ENCODE measurements at places on chromosomes 6 and 20. TPM values are rescaled to one million over a fixed set of nuclear protein-coding genes. Genes with fewer than 3 reads are reported as not detected.

DNA sequence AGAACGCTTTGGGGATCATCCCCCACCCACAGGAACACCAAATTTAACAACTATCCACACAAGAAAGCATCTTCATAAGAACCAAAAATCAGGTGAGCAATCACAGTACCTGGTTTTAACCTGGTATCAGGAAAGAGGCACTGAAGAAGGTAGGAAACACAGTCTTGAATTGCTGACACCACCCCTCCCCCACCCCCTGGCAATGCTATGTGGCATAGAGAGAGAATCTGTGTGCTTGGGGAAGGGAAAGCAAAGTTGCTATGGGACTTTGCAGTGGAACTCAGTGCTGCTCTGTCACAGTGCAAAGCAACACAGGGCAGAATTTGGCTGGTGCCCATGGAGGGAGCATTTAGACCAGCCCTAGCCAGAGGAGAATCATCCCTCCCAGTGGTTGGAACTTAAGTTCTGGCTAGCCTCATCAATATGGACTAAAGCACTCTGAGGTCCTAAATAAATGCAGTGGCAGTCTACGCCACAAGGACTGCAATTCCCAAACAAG lies 565.5 kb downstream of the EPM2A start:
- H3K27ac ChIP-seq = no peak overlapping the region
- H3K4me3 ChIP-seq = no peak overlapping the region
- H3K27me3 ChIP-seq = no peaks in the 10 kb centered on the region
- DNase-seq = peak; percentile 25
- no peaks in the 10 kb centered on the region for H3K36me3 ChIP-seq

DNA sequence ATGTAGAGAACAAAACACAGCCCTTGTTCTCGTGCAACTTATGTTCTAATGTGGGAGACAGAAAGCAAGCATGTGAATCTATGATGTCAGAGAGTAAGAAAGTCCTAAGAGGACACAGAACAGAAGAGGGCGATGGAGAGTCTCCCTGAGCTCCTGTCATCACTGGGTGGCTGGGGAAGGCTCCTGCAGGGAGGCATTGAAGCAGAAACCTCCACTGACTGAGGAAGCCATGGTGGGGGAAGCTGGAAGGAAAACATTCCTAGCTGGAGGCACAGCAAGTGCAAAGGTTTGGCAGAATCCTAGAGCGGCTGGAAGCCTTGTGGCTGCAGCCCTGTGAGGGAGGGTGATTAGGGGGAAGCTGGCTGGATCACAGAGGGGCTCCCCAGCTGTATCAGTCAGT lies 248.0 kb downstream of the CDH26 start:
- no peak overlapping the region for H3K27ac ChIP-seq
- no peaks in the 10 kb centered on the region for H3K27me3 ChIP-seq
- DNase-seq = no peak
- H3K4me1 ChIP-seq = peaks cover under 1% of the 10 kb centered on the region

- no peak for DNase-seq
- H3K27ac ChIP-seq = no peak overlapping the region
- no peaks in the 10 kb centered on the region for H3K27me3 ChIP-seq
- H3K4me1 ChIP-seq = no peaks in the 10 kb centered on the region
- no peak overlapping the region for H3K4me3 ChIP-seq
- no peaks in the 10 kb centered on the region for H3K36me3 ChIP-seq
These were observed 60.0 kb downstream of the SYCP2 start for GRCh38 chr20:59873409-59873808.

DNA sequence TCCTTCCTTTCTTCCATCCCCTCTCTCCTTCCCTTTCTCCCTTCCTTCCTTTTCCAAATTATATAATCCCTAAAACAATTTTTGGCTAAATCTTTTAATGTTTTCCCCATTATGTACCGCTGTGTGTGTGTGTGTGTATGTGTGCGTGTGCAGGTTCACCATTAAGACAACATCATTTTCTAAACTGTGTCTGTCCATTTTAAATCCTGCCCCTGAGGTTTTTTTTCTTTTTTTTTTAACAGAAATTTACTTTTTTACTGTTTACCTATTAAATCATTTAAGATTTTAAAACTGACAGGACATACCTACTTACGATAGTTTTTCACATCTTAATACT lies 366.3 kb upstream of the EPHA7 start:
- no peaks in the 10 kb centered on the region for H3K27me3 ChIP-seq
- no peak overlapping the region for H3K4me3 ChIP-seq
- H3K36me3 ChIP-seq = no peaks in the 10 kb centered on the region

PTGIS gene
- total RNA-seq = 27.5 TPM

TUBB2B gene
- 554 TPM for total RNA-seq

EXOC2 gene
- 29.3 TPM for total RNA-seq

C6orf118 gene
- 20.7 TPM for total RNA-seq

NMBR gene
- total RNA-seq = 5.6 TPM

GRCh38 chr6:134534708-134535149 lies 216.8 kb upstream of the SGK1 start:
- no peak overlapping the region for H3K27ac ChIP-seq
- H3K4me3 ChIP-seq = no peak overlapping the region
- DNase-seq = no peak
- H3K4me1 ChIP-seq = no peaks in the 10 kb centered on the region

GRCh38 chr6:20696676-20697075 lies 162.4 kb downstream of the CDKAL1 start:
- DNase-seq = no peak
- no peaks in the 10 kb centered on the region for H3K4me1 ChIP-seq
- no peak overlapping the region for H3K27ac ChIP-seq
- no peaks in the 10 kb centered on the region for H3K36me3 ChIP-seq
- H3K4me3 ChIP-seq = no peak overlapping the region

GRCh38 chr6:43013097-43013842 lies 476 bp downstream of the MEA1 start:
- no peak for DNase-seq
- peak overlapping the region; percentile 67 for H3K27ac ChIP-seq
- peak overlapping the region; percentile 76 for H3K4me3 ChIP-seq
- peaks cover 60% of the 10 kb centered on the region for H3K36me3 ChIP-seq

TRDN gene
- 9.9 TPM for total RNA-seq

GRCh38 chr20:58851221-58851968 lies 693 bp upstream of the GNAS-AS1 start:
- H3K4me1 ChIP-seq = peaks cover 49% of the 10 kb centered on the region
- no peak for DNase-seq
- H3K27me3 ChIP-seq = peaks cover 46% of the 10 kb centered on the region
- H3K27ac ChIP-seq = no peak overlapping the region

ACSS1 gene
- 11.2 TPM for total RNA-seq

- no peaks in the 10 kb centered on the region for H3K4me1 ChIP-seq
- H3K27me3 ChIP-seq = no peaks in the 10 kb centered on the region
- no peak overlapping the region for H3K4me3 ChIP-seq
- no peak overlapping the region for H3K27ac ChIP-seq
- no peak for DNase-seq
These were observed 8.5 kb upstream of the COQ3 start for GRCh38 chr6:99402448-99402847.

GRCh38 chr6:170286934-170287265 lies 4.0 kb downstream of the DLL1 start:
- H3K27me3 ChIP-seq = peaks cover 9% of the 10 kb centered on the region
- peaks cover 60% of the 10 kb centered on the region for H3K4me1 ChIP-seq
- H3K4me3 ChIP-seq = peak overlapping the region; percentile 29

DNA sequence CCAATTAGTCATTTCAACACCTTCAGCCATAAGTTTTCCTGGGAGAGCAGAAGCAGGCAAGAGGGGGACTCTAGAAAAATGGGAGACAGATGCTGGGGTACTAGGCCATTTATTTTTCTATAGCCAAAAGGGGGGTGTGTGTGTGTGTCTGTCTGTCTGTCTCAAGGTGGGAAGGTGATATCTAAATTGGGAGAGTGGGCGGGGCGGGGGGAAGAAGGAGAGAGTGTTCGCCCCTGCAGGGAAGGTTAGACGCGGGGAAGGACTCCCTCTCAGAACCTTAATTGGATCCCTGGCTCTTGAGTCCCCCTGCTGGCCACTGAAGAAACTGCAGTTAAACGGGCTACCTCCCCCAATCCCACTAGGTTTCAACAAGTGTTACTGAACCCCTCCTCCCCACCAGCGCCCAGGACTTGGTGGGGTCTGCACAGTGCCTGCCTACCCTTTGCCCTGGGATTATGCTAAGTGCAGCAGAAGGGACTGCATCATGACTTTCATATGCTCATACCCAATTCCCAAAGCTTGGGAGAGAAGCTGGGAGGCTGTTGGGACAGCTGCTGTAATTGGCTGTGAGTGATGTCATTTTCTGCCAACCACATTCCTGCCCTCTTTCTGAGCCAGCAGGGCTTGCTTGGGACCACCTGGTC lies 45.8 kb downstream of the FOXP4 start:
- H3K27me3 ChIP-seq = peaks cover 2% of the 10 kb centered on the region
- no peak overlapping the region for H3K27ac ChIP-seq
- H3K4me3 ChIP-seq = no peak overlapping the region

DNA sequence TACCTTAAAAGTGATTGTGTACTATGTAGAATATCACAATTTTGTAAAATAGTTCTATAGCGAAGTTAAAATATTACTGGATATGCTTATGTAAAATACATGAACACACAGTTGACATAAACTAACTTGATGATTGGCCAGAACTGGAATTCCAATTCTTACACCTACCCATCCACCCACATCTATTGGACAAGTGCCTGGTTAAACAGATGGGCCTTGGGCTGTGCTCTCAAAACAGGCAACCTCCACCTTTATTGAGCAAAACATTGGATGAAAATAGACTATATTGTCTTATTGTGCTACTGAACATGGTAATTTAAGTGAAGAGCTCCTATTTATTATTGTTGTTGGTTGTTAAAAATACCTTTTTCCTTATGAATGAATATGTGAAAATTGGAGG lies 154.0 kb upstream of the FLRT3 start:
- no peaks in the 10 kb centered on the region for H3K36me3 ChIP-seq
- no peak overlapping the region for H3K4me3 ChIP-seq
- no peak for DNase-seq
- no peak overlapping the region for H3K27ac ChIP-seq

- no peaks in the 10 kb centered on the region for H3K36me3 ChIP-seq
- no peak overlapping the region for H3K4me3 ChIP-seq
- no peak overlapping the region for H3K27ac ChIP-seq
- no peak for DNase-seq
- no peaks in the 10 kb centered on the region for H3K27me3 ChIP-seq
These were observed 29.7 kb downstream of the DOP1A start for GRCh38 chr6:83097204-83097603.

DNA sequence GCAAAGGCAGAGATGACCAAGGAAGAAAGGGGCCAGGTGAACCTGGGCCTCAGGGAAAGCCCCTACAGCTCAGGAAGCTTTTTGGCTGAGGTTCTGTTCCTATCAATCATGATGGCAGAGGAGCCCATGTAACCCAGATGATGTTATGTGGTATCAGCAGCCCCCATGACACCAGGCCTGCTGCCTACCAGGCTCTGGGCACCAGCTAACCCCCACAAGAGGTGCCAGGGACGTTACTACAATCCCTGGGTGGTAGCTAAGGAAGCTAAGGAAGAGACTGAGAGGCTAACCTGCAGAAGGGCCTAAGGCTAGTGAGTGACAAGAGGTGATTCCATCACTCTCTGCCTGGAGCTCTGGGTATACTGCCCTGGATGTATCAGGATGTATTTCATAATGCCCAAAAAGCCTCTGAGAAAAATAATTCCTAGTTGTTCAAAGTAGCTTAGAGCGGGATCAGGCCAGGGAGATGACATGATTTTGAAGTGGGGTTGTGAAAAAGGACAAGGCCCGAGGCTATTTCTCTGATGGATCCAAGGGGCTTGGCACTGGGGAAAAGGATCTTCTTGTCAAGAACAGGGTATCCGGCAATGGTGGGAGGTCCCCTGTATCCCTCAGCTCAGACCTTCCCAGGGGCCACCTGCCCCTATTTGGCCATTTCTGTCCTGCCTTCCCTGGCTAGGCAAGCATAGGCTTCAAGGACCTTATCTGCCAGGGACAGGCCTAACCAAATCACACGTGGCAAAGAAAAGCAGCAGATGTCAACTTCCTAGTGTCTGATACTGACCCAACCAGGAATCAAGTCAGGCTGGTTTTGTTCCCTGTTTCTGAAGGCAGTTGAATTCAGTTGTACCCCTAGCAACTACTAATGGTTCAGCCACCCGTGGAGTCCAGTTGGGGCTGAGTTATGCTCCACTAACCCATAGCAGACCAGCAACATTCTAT lies 41.3 kb downstream of the PANK2 start:
- peaks cover 12% of the 10 kb centered on the region for H3K4me1 ChIP-seq
- H3K27me3 ChIP-seq = no peaks in the 10 kb centered on the region
- H3K27ac ChIP-seq = no peak overlapping the region
- no peak overlapping the region for H3K4me3 ChIP-seq
- DNase-seq = no peak
- peaks cover 34% of the 10 kb centered on the region for H3K36me3 ChIP-seq

DNA sequence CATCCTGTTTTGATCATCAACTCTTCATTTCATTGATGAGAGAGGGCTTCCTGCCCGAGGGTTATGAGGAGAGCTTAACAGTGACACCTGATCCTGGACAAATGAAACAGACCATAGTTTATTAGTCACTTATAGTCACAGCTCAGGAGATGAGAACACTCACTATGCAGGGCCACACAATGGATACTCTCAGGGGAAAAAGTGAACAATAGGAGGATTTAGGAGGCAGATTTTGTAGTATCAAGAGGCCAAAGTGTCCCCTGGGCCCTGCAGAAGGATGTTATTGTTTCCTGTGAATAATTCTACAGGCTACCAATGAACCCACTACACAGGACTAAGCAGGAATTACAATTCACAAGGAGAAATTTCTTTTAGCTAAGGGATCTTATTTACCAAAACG lies 772.8 kb upstream of the MAN1A1 start:
- no peaks in the 10 kb centered on the region for H3K4me1 ChIP-seq
- H3K36me3 ChIP-seq = no peaks in the 10 kb centered on the region
- DNase-seq = no peak
- H3K4me3 ChIP-seq = no peak overlapping the region
- no peaks in the 10 kb centered on the region for H3K27me3 ChIP-seq
- no peak overlapping the region for H3K27ac ChIP-seq

- no peaks in the 10 kb centered on the region for H3K4me1 ChIP-seq
- H3K27me3 ChIP-seq = no peaks in the 10 kb centered on the region
- H3K4me3 ChIP-seq = no peak overlapping the region
- H3K36me3 ChIP-seq = no peaks in the 10 kb centered on the region
These were observed 1.5 kb downstream of the BTN3A2 start for GRCh38 chr6:26366504-26366903.

- DNase-seq = no peak
- no peaks in the 10 kb centered on the region for H3K36me3 ChIP-seq
- H3K4me1 ChIP-seq = no peaks in the 10 kb centered on the region
- H3K27ac ChIP-seq = no peak overlapping the region
- H3K27me3 ChIP-seq = no peaks in the 10 kb centered on the region
These were observed 684.6 kb downstream of the DOK5 start for GRCh38 chr20:55160037-55160436.

DNA sequence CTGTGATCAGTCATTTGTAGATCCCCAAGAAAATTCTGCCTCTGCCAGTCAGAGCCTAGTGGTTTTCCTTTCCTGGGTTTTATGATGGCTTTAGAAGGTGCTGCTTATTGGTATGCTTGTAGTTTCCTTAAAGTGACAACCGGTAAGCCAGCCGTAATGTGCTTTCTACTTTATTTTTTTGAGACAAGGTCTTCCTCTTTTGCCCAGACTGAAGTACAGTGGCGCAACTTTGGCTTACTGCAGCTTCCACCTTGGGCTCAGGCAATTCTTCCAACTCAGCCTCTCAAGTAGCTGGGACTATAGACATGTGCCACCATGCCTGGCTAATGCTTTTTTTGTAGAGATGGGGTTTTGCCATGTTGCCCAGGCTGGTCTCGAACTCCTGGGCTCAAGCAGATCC lies 23.5 kb downstream of the MCM8 start:
- H3K27ac ChIP-seq = no peak overlapping the region
- H3K4me3 ChIP-seq = no peak overlapping the region
- H3K36me3 ChIP-seq = peaks cover 9% of the 10 kb centered on the region
- DNase-seq = peak; percentile 4

REV3L gene
- 120 TPM for total RNA-seq

SERINC3 gene
- total RNA-seq = 86.9 TPM

PSMB1 gene
- 162 TPM for total RNA-seq

L3MBTL3 gene
- total RNA-seq = 13.3 TPM

Data from spinal cord (tissue), 10 donors.